ENCODE measurements at places on chromosomes 12 and 14. TPM values are rescaled to one million over a fixed set of nuclear protein-coding genes. Genes with fewer than 3 reads are reported as not detected.

GRCh38 chr12:51950682-51951198 is 759 bp upstream of the ACVR1B start:
- no peak for DNase-seq

GLS2 gene
- 7.2 TPM for total RNA-seq

KLHL28 gene
- total RNA-seq, result 20.1 TPM

GRCh38 chr12:68290126-68290525 is 36.7 kb upstream of the IL22 start:
- DNase-seq, result peak; percentile 63

SMCO2 gene
- 0.72 TPM for total RNA-seq

SLC2A3 gene
- total RNA-seq, result 312 TPM

DNA sequence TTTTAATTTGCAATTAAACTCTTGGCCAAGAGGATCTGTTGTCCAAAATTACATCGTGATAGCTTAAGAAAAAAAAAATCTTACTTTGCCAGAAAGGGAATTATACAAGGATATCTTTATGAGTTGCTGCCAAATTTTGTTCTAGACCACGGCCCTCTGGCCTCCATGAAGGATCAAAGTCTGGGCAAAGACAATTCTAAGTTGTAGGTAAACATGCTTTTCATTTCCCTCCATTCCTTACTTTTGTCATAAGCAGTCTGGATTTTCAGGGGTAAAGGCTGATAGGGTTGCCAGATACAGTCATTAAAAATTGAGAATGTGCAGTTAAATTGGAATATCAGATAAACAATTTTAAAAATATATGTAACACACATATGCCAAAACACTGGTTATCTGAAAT is 135.1 kb downstream of the MON2 start:
- no peak for DNase-seq

DNA sequence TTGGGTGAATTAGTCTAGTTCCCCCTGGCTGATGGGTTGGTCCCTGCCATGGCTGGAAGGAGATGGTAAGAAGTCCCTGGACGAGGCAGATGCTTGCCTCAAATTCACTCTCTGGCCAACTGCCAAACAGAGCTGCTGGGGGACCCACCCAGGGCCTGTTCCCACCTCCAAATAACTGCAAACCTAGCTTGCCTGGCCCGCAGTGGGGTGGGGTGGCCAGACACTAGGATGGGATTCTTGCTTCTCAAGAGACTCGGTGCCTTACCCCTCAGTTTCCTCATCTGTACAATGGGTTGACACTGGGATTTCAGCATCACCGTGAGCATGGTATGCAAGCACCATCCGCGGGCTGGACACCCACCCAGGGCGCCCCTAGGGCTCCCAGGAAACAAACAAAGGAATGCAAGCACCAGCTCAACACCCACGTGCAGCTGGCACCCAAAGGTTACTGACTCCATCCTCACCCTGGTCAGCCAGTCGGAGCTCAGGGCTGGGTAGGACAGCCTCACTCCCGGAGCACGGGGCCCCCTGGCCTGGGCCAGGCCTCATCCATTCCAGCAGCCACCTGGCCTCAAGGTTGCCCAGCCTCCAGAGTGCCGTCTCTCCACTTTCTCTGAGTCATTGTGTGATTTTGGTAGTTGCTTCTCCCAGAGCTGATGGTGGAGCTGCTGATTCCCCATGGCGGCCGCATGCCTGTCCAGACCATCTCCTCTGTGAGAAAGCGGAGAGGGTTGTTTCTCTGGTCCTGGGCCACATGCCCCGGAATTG is 205.2 kb upstream of the RTL1 start:
- no peak for DNase-seq

SAMD4A gene
- 10.1 TPM for total RNA-seq

- DNase-seq, result no peak
Measured at GRCh38 chr14:53237488-53237887, 84.4 kb upstream of the DDHD1 start.

DNA sequence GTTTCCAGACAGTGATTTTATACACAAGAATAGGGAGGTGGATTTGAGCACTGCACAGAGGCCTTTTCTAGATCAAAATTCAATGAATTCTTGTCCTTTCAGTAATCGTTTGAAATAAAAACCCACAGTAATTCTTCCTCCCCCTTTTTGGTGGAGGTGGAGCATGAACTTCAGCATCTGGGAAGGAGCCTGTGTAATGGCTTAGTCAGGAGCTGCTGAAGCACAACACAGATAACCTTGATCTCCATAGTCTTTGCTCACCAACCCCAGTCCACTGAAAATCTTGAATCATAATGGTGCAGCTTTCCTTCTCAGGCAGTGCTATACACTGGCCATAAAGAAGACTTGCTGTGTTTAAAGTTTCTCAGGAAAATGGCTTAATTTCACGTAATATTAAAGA is 6.4 kb upstream of the TBPL2 start:
- no peak for DNase-seq

TPPP2 gene
- total RNA-seq, result not detected

DNA sequence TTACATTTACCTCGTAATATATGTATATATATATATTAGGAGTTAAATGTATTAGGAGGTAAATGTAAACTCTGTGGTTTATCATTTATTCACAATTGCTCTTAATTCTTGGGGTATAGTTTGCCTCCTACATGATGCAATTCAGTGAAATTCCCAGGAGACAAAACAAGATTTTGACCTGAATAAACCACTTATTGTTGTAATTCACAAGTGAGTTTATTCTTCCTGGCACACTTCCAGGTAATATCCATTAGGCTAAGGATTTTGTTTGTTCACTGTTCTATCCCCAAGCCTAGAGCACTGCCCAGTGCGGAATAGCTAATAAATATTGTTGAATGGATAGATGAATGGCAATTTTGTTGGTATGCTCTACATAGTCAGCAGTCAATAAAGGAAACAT is 3.0 kb downstream of the SMIM10L1 start:
- no peak for DNase-seq

- no peak for DNase-seq
Measured at GRCh38 chr12:27213304-27213703, 30.8 kb upstream of the STK38L start.

GRCh38 chr14:86087377-86087776 is 557.4 kb downstream of the FLRT2 start:
- no peak for DNase-seq

LRRC10 gene
- total RNA-seq, result not detected

DNA sequence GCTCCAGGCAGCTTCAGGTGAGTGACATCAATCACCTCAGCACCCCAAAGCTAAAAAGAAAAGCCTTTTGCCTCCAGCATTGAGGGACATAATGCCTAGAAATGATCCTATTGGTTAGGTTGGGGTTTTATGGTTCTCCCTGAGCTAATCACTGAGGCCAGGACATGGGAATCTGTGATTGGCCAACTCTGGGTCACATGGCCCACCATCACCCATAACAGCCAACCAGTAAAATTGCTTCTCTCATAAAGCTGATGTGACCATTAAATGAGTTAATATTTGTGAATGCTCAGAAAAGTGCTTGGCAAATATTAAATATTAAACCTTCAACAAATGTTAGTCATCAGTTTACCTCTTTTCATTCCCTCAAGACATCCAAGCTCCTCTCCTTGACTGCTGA is 60.2 kb downstream of the TBX3 start:
- no peak for DNase-seq

RNU6-8 gene
- total RNA-seq, result not detected

SUSD6 gene
- 60.3 TPM for total RNA-seq

TAS2R43 gene
- total RNA-seq, result 0.48 TPM

GRCh38 chr14:31435276-31435675 is 14.9 kb upstream of the HEATR5A start:
- no peak for DNase-seq

DNA sequence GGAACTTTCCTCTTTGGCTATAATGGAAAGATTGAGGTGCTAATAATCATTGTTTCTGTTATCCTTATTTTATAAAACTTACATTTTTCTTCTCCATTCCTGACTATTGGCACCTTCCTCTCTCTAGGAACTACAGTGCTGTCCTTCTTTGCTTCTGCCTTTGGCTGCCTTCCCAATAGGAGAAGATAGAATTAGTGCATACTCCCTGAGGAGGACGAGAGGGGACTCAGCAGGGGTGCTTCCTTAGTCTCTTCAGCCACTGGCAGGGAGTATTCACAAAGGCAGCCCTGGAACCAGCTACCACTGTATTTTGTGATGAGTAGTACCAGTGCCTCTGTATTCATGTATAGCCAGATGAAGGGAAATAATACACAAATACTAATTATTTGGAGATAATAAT is 208.5 kb downstream of the FOXG1 start:
- DNase-seq, result no peak

RAD9B gene
- 4.4 TPM for total RNA-seq

DNA sequence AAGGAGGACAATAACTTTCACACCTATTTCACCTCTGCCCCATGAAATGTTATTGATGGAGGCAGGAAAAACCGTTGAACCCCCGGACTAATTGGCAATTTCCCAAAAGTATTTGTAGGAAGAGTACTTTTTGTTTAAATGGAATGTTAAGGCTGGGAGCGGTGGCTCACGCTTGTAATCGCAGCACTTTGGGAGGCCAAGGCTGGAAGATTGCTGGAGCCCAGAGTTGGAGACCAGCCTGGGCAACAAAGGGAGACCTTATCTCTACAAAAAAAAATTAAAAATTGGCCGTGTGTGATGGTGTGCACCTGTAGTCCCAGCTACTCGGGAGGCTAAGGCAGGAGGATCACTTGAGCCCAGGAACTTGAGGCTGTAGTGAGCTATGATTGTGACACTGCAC is 26.0 kb upstream of the SPTLC2 start:
- DNase-seq, result no peak

DNA sequence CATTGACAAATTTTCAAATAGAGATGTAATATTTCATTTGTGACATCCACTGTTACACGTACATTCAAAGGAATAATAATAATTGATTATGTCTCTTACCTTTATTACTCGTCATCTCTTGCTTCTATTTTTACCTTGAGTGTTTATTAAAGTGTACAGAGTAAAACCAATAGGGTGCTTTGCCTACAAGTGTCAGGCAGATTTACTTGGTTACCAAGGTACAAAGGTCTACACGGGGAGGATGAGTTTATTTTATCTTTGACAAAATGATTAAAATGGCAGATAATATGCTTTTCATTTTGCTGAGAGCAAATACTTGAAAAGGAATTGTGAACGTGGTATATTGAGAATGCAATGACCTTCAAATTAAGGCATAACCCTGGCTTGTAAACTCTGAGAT is 137.8 kb upstream of the SOX5 start:
- no peak for DNase-seq

GRCh38 chr14:75343911-75344310 is 65.3 kb downstream of the FOS start:
- DNase-seq, result no peak

BEST3 gene
- total RNA-seq, result not detected

P2RX2 gene
- not detected for total RNA-seq

RNU4-1 gene
- 2,627 TPM for total RNA-seq

DNA sequence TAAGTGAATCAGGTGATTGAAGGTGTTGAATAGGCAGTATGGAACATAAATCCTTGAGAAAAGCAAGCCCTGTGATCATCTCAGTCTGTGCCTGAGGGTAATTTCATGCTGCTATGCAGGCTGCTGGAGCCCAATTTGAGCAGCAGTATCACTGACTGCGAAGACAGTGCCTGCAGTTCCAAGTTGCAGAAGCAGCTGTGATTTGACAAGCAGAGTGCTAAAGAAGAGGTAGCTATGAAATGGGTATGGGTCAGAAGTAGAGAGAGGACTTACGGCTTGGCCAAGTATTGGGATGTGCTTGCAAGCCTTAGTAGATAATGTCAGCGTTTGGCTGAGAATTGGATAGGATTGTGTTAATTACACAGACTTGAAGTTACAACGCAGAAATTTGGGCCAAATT is 22.5 kb downstream of the PIK3C2G start:
- no peak for DNase-seq

DNA sequence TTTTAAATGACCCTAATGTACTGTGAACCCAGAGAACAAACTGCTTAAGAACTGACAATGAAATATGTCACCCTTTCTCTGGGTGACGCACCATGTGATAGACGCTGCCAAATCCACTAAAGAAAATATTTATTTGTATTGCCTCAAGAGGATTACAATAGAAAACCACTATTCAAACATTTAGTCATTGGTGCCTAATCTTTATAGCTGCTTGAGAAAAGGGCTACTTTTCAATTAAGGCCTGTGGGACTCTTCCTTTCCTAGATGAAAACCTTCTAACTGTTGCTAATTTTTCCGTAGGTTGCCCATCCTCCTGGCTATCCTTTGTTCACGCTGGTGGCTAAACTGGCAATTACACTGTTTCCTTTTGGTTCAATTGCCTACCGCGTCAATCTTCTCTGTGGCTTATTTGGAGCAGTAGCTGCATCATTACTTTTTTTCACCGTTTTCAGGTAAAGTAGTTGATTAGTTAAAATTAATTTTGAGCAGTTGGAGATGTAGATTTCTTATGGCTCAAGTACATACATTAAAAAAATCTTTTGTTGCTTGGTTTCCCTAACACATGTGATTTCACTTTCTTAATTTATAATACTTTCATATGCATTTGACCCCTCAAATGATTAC is 6.0 kb downstream of the TMEM260 start:
- DNase-seq, result no peak

GRCh38 chr14:53462931-53463778 is 310.0 kb upstream of the DDHD1 start:
- DNase-seq, result no peak

RD3L gene
- not detected for total RNA-seq

GRCh38 chr14:68230950-68231717 is 411.6 kb downstream of the RAD51B start:
- no peak for DNase-seq

- no peak for DNase-seq
Measured at GRCh38 chr12:41772478-41772877, 372.2 kb downstream of the GXYLT1 start.

- DNase-seq, result no peak
Measured at GRCh38 chr12:29752121-29752520, 31.6 kb downstream of the TMTC1 start.

TGM1 gene
- total RNA-seq, result 14.0 TPM

- no peak for DNase-seq
Measured at GRCh38 chr12:67370979-67371378, 101.8 kb downstream of the CAND1 start.
